ENCODE measurements at places on chromosomes 2 and 18.
A peak's percentile ranks its signal among the peaks of the same experiment; 100 is the strongest.

DNA sequence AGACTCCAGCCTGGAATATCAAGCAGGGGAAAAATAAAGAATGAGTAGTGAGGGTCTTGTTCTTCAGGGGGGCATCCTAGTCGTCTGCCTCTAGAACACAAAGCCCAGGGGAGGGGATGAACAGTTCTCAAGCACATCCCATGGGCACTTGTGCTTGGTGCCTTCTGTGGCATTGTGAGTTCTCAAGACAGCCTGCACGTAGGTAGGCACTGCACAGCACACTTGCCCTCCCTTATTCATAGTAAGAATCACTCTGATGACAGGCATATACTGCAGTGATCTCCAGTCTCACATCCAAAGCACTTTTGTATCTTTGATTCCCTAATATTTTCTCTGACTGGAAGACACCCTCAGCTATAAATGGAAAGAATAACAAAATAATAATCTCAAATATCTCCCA, 104.7 kb upstream of the CNGA3 start:
- DNase-seq: no peak

- DNase-seq: no peak
These were observed 3.3 kb upstream of the ANKRD39 start for GRCh38 chr2:96861074-96861473.

DNA sequence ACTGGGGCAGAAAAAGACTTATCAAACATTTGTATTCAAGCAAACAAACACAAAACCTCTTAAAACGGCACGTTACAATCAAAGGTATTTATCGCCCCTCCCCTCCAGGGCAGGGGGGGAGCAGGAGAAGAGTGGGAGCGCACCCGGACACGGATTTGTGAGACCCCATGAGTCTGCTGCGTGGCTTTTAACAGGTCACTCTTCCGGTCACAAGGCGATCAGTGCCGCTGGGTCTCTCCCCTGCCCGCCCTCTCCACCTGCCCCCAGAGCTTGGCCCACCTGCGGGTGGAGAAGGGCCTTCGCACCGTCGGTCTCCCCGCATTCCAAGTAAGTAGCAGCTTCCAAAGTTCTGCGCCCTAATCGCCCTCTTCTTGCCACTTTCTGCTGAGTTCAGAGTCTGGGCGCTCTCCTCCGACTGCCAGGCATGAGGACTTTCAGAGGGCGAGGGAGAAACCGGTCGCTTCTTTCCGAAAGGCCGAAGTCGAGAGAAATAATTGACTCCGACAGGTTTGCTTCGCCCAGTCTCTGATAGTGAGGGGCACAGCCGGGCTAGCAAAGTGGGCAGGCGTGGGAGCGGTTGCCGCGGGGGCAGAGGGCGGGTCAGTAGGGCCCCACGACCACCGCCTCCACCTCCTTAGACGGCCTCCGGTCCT, 800 bp downstream of the RPRM start:
- DNase-seq: peak; percentile 33

- no peak for DNase-seq
These were observed 14.5 kb downstream of the SMAD2 start for GRCh38 chr18:47915930-47916329.

DNA sequence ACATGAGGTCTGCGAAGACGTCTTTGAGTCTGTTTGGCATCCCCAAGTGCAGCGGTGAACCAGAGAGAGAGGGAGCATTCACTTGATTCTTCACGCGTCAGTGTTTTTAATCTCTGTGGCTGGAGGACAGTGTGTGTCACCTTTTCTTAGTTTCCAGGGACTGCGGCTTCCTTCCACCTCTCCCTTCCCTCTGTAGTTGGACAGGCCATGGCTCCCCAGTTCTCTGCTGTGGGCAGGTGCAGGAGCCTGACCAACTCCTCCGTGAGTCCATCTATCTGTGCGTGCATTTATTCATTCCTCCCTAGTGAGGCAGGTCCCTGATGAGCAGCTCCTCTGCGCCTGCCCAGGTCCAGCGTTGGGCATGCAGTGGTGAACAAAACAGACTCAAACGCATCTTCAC, 42.9 kb downstream of the AGAP1 start:
- no peak for DNase-seq

DNA sequence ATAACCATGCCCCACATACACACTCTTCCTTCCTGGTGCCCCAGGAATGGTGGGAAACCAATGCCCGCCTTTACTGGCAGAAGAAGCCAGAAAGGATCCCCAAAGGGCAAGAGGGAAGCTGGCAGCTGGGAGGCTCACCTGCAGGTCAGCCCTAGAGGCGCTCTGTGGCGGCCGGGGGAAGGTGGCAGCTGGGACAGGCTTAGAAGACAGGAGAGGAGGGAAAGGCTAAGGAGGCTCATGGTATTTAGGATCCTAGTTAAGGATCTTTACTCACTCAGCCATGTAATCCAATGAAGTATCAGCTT, 23.8 kb downstream of the ADRA2B start:
- DNase-seq: no peak

GRCh38 chr2:133287709-133288108, 280.6 kb downstream of the NCKAP5 start:
- no peak for DNase-seq

DNA sequence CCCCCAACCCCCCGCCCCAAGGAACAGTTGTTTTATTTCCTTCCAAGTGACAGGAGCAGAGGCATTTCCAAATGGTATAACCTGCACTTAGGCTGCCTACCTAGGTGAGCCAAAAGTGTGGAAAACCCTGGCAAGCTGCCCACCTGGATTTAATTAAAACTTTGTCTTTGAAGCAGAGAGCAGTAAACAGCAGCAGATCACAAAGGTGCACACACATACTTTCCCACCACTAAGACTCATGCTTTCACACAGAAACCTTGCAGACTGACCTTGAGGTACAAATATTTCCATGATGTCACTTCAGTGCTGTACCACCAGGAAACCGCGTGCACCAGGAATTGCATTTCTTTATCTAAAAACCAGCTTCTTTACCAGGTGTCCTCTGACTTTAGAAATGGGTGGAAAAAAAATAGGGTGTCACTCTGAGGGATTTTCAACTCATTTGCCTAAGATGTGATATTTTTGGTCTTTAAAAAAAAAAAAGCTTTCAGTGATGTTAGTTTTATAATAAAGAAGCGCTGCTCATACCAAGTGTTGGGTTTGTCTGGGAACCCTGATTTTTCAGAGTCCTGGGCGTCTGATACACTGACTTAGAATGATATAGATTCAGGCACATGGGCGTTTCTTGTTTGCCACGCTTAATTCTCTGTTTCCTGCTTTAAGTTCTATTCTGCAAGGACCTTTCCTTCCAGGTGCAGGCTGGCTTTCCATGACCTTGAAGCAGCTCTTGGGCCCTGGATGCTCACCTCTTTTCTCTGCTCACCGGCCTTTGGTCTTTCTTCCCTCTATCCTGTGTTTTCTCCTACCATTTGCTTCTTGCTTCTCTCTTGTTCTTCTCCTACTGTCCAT, 70.7 kb upstream of the BCL2L11 start:
- DNase-seq: no peak

DNA sequence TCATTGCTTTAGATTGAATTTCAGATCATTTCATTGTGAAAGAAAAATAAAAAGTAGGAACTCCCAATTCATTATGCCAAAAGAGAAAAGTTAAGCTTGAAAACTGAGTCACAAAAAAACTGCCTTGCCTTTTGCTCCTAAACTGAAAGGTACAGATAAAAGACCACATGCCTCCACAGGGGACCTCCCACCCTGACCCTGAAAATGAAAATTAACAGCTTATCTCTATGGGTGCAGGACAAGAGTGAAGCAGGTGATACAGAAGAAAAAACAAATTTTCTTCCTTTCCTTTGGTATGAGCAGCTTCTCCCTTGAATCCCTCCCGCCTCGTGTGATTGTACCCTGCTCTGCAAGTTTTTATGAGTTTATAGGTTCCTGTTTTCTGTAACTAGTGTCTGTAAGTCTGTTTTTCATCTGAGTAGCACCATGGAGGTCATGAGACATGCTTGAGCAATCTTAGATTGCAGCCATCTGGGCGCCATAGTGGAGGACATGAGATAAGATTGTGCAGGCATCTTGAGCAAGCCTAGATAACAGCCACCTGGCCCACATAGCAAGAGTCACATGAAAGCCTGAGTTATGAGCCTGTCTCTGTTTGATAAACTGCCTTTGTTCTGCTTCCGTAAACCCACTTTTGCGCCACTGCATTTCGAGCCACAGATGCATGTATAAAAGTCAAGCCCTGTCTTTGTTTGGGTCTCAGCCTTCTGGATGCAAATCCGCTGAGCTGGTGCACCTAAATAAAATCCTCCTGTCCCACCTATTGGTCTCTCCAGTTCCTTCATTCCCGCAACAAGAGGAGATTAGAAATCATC, 56.2 kb upstream of the DYNC1I2 start:
- no peak for DNase-seq

- no peak for DNase-seq
These were observed 243.7 kb downstream of the NDUFA10 start for GRCh38 chr2:239781454-239781853.

- peak; percentile 4 for DNase-seq
These were observed 1054.3 kb upstream of the SLC39A10 start for GRCh38 chr2:194602750-194603149.

- no peak for DNase-seq
These were observed 132.4 kb upstream of the FSHR start for GRCh38 chr2:49286726-49287125.

DNA sequence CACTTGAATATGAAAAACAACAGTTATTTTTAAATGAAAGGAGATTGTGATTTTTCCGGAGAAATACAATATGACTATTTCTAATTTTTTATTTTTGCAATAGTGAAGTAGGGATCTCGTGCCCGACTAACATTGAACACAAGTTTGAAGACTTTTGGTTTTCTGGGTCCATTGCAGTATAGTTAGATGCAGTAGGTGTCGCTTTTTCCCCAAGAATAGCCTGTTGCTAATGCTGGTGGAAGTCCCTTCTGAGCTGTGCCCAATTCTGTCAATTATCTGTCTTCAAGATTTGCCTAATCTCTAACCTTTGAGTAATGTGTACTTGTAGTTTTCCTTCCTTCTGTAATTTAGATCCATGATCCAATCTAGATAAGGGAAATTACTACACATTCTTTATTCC, 36.5 kb downstream of the SEMA4F start:
- peak; percentile 29 for DNase-seq

GRCh38 chr2:18432999-18433398, 127.5 kb downstream of the RDH14 start:
- DNase-seq: no peak

- DNase-seq: no peak
These were observed 37.4 kb upstream of the MYO3B start for GRCh38 chr2:170140561-170140960.

- DNase-seq: no peak
These were observed 321.5 kb downstream of the FBXO15 start for GRCh38 chr18:73826098-73826497.

DNA sequence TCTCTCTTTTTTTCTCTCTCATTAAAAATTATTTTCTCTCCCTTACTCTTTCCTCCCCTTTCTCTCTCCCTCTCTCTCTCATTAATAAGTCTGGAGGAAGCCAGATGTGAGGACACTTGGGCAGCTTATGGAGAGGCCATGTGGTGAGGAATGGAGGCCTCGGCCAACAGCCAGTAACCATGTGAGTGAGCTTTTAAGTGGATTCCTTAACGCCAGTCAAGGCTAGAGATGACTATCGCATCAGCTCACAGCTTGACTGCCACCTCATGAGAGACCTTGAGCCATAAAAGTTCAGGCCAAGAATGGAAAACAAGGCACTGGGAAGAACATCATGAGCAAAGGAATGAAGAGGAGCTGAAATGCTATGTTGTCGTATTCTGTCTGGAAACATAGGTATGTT, 39.1 kb downstream of the ETAA1 start:
- no peak for DNase-seq

DNA sequence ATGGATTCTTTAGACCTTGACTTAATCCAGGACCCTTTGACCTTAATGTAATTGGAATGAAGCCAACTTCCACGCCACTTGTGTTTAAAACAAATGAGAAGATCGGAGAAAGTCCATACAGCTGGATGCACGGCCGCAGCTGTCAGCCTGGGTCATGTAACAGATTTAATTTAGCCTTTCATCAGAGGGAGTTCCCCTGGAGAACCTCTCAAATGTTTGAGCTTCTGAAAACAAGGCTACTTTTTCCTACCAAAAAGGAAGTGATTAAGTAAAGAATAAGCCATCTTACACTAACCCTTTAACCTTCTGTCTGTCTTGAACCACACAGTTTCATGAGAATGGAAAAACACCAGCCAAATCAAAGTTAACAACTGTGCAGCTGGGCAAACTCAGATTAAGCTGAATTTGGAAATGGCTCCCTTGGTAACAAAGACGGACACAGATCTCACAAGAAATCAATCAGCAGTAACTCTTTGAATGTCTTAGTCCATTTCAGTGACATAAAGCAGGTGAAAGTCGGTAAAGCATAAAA, 103.6 kb downstream of the DOCK10 start:
- DNase-seq: peak; percentile 64

DNA sequence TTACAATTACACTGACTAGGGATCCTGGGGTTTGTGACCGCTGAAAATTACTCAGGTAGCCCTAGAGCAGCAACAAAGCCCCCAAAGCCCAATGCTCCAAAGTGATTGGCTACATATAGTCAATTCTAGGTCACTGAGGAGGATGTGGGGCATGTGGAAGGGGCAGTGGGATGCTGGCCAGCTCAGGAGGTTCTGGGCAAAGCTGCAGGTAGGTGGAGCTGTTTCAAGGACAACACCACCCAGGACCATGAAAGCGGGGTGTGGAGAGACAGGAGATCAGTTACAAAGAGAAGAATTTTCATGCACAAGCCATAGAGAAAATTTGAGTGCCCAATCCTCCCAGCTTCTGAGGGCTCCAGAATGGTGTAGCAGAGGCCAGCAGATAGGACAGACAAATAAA, 75.0 kb upstream of the CCDC85A start:
- no peak for DNase-seq

DNA sequence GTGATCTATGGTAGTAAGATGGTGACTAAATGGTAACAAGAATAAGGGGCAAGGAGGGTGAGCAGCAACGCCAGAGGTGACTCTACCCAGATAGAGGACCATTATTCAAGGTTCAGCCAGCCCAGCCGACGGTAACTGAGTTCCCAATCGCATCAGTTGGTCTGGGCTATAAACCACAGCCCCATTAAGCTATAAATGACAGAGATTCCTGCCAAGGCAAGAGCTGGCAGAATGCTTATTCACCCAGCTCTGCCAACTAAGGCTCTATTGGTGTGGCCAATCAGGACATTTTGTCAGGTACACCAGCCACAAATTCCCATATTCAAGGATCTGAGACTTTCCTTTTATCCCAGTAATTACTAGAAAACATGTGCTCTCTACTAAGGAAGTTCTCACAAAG, 3.6 kb downstream of the CHN1 start:
- peak; percentile 61 for DNase-seq

GRCh38 chr18:24630346-24630880, 170.0 kb downstream of the HRH4 start:
- no peak for DNase-seq

- no peak for DNase-seq
These were observed 75.0 kb downstream of the SLC66A2 start for GRCh38 chr18:79876497-79876896.

GRCh38 chr2:39370101-39370500, 67.0 kb downstream of the MAP4K3 start:
- no peak for DNase-seq

DNA sequence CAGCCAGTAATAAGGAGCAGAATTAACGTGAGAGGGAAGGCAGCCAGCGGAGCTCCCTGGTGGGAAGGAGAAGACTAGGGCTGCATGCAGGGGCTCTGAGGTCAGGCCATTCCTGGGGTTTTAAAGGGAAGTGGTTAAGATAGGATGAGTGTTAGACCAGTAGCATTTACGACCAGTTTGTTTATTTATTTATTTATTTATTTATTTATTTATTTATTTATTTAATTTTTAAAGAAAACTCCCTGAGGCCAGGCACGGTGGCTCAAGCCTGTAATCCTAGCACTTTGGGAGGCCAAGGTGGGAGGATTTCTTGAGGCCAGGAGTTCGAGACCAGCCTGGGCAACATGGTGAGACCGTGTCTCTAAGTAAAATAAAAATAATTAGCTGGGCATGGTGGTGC, 152.8 kb downstream of the FHOD3 start:
- DNase-seq: no peak
